ENCODE measurements at places on chromosomes 4 and X. TPM values are rescaled to one million over a fixed set of nuclear protein-coding genes. Genes with fewer than 3 reads are reported as not detected.

GRCh38 chr4:150909116-150909515 is 106.0 kb downstream of the LRBA start:
- DNase-seq, result no peak

GRCh38 chr4:79148369-79148768 is 177.5 kb downstream of the NAA11 start:
- no peak for DNase-seq

DNA sequence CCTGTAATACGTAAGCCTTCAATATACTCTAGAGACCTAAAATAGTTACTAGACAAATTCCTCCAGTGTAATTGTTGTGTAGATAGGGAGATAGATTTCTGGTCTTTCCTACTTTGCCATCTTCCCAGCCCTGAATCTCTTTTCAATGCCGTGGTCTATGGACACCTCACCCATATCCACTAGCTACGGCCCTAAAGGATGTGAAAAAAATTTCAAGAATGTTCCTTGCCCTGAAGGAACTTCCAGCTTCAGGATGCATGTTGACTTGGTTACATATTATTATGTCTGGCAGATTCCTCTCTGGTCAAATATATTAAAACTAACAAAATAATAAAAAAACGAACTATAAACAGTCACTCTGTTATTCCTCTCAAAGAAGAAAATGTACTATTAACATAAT is 52.4 kb upstream of the TSPAN5 start:
- DNase-seq, result no peak

Gene TRPC5OS
- total RNA-seq, result not detected

Gene CXorf58
- total RNA-seq, result 0.19 TPM

Measured in A172 (cell line).